A549 treated with DMSO at 1 μM for 4 hours (cell line): ENCODE measurements at places on chromosomes 3 and 15. TPM values are rescaled to one million over a fixed set of nuclear protein-coding genes. Genes with fewer than 3 reads are reported as not detected.

Gene CD200R1
- total RNA-seq = 0.06 to 0.10 TPM (median 0.06 TPM) in 3 of 5 replicates, not detected in the others

Gene RAMAC
- total RNA-seq = 41.1 to 55.4 TPM (median 45.5 TPM) in 5 replicates

Gene ROPN1
- not detected in 5 replicates for total RNA-seq

Gene SERPINI2
- not detected in 5 replicates for total RNA-seq

Gene PROS1
- 8.4 to 11.3 TPM (median 9.0 TPM) in 5 replicates for total RNA-seq

Gene UTS2B
- total RNA-seq = 0.10 to 0.14 TPM in 2 of 5 replicates, not detected in the others

Gene TTLL13
- total RNA-seq = 0.14 to 0.16 TPM (median 0.15 TPM) in 4 of 5 replicates, not detected in the other

Gene FHIT
- 0.48 to 1.0 TPM (median 0.78 TPM) in 5 replicates for total RNA-seq

Gene EFCAB12
- total RNA-seq = 0.40 to 0.67 TPM (median 0.51 TPM) in 5 replicates

Gene ZBTB47
- 6.0 to 7.4 TPM (median 6.5 TPM) in 5 replicates for total RNA-seq

Gene MBNL1
- 48.2 to 68.7 TPM (median 66.3 TPM) in 5 replicates for total RNA-seq

Gene RARB
- 6.6 to 16.1 TPM (median 14.1 TPM) in 5 replicates for total RNA-seq

Gene RASL12
- 0.06 to 0.28 TPM (median 0.19 TPM) in 5 replicates for total RNA-seq

Gene RTP1
- total RNA-seq = not detected in 5 replicates
